ENCODE measurements at places on chromosomes 12 and 14.

GRCh38 chr12:76337583-76337982 lies 10.6 kb downstream of the BBS10 start:
- no peak for DNase-seq

- no peak for DNase-seq
These were observed 585 bp upstream of the TEAD4 start for GRCh38 chr12:2958432-2959191.

GRCh38 chr14:55583942-55584468 lies 4.0 kb downstream of the KTN1 start:
- no peak for DNase-seq

- DNase-seq: no peak
These were observed 3.2 kb upstream of the KRT7 start for GRCh38 chr12:52229836-52230343.

GRCh38 chr14:89138846-89139245 lies 278.2 kb downstream of the FOXN3 start:
- no peak for DNase-seq

DNA sequence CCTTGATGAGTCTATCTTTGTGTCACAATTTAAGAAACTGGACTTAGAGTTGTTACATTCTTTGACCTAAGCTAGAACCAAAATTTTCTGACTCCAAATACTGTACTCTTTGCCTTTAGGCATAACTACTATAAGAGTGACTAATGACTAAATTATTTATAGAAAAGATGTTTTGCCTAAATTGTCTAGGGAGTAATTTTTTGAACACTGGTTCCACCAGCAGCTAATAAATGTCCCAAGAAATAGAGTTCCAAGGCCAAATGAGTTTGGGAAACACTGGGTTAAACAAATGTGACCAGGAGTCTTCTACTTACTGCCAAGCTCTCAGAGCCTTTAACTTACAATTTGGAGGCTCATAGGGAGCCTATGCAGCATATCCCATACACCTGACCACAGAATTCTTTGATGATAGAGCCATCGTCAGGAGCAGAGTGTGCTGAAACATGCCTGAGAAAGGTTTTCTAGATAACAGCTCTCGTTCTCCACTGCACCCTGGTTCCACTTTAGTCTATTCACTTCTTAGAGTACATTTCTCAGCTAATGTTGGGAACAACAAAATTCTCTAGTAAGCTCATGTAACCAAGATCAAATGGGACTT lies 215.9 kb upstream of the HMGA2 start:
- no peak for DNase-seq

DNA sequence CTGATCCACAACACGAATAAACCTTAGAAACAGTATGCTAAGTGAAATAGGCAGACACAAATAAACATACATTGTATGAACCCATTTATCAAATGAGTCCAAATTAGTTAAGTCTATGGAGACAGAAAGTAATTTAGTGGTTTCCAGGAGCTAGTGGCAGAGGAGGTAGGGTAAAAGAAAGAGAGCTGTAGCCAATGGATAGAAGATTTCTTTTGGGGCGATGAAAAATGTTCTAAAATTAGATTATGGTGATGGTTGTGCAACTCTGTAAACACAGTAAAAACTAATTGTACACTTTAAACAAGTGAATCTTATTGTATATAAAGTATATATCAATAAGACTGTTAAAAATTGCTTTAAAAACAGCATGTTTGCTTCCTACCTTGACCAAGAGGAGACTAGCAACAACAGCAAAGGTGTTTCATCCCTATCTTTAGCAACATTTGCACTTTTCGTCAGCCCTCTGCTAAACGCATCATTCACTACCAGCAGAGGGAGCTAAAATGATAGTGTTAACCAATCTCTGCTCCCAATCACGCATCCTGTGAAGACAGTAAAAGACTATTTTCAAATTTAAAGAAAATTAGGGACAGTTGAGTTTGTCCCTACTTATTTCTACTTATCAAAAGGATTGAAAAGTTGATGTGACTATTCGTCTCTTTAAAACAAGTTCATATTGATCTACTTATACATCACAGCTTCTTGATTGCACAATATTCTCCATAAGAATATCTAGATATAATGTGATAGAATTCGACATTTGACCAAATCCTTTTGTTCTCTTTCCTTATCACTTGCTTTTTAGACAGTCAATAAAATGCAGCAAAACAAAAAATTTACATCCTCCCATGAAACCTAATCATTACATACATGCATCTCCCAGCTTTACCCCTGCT lies 24.0 kb upstream of the LGR5 start:
- no peak for DNase-seq

- no peak for DNase-seq
These were observed 2.5 kb downstream of the HVCN1 start for GRCh38 chr12:110686294-110686903.

DNA sequence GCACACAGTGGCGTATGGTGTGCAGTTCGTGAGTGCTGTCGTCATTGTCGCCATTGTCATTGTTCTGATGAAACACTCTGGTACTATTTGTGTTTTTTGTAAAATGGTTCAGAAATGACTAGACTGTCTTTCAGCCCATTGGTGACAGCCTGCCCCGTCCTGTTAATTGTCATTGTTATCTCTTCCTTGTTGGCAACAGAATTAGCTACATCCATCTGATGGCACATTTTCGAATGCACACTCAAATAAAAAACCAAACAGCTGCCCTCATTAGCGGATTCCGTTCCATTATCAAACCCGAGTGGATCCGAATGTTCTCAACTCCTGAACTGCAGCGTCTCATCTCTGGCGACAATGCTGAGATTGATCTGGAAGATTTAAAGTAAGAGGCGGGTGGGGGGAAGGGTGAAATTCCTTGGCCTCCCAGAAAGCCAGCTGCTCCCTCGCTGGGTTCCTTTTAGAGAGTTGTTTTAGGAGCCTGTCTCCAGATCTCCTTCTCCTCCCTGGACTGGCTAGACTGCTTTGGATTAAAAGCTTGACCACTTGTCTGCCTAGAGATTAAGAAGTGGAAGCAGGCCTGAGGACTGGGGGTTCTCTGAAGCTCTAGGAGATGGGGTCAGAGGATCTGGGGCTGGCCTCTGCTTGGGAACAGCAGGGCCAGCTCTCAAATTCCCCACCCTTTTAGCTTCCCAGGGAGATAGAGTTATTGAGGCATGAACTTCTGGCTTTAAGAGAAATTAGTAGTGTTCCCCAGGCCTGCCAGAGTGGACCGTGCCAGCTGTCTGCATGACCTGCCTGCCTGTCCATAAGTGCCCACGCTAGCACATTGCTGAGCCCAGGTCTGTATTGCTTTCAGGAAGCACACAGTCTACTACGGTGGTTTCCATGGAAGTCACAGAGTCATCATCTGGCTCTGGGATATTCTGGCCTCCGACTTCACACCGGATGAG lies 43.3 kb downstream of the MMAB start:
- DNase-seq: no peak

DNA sequence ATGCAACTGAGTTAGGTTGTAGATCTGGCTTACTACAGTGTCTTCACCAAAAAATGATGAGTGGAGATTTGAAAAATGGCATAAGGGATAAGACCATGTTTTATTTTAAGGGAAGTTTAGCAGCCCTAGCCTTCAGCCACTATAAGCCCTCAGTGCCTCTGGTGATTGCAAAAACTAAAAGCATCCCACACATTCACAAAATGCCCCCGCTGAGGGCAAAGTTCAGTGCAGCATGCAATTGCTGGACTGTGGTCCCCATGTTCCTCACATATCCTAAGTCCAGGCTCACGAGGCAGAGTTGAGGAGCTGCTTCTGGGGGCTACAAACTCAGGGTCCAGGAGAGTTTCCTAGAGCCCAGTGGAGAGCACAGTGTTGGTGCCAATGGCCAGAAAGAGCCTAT lies 29.6 kb upstream of the NCOR2 start:
- DNase-seq: no peak

GRCh38 chr14:98138666-98139065 lies 1133.3 kb downstream of the BCL11B start:
- DNase-seq: peak; percentile 67

- no peak for DNase-seq
These were observed 117.3 kb downstream of the BTG1 start for GRCh38 chr12:92028441-92028709.

- DNase-seq: no peak
These were observed 122.1 kb downstream of the TTLL5 start for GRCh38 chr14:75783184-75783583.

DNA sequence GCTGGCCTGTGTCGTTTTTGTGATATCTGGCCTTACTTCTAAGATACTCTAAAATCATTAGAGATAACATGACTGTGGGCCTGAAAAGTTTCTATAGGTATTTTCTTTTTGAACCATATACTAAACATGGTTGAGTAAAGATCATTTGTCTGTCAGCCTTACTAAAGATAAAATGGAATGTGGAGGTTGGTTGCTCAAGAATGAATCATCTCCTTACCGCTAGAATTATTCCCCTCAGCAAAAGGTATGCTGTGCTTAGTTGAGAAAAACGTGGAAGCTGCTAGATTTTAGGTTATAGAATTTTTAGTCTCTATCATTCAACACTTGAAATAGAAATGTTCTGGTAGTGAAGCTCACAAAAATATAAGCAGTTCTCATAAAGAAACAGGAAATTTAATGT lies 407.3 kb downstream of the AEBP2 start:
- DNase-seq: no peak

DNA sequence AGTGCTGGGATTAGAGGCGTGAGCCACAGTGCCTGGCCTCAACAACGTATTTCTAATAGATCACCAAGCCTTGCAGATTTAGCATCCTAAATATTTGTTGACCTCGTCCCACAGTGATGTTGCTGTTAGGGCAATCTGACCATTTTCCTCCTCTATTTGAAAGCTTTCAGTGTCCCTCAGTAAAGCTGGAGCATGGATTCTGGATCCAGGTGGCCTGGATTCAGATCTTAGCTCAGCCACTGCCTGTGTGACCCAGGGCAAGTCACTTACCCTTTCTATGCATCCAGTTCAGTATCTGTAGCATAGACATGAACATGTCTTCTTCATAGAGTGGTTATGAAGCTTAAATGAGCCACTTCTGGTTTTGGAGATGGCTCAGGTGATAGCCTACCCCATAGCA lies 3.9 kb upstream of the HSP90AA1 start:
- no peak for DNase-seq

GRCh38 chr12:119389687-119390086 lies 55.2 kb downstream of the CCDC60 start:
- no peak for DNase-seq

DNA sequence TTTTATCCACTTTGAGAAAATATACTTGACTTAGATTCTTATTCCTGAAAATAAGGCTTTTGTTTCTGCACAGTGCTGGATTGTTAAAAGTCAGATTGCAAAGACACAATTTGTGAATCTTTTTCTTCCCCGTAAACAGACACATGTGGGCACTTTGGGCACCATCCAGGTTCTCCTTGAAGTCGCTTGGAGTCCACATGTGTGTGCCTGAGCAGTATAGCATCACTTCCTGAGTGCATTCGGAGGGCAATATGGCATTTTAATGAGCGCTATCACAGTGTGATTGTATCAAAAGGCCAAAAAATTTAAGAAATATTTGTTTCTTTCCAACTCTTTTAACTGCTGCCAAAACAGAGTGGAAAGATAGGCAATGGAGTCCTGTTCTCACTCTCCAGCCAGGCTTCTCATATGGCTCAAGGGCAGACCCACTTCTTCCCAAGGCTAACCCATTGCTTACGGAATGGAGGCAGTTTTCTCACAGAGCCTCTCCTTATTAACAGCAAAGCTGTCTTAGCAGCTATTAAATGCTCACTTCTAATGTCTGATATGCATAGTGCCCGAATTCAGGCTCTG lies 397.1 kb downstream of the EGLN3 start:
- no peak for DNase-seq

DNA sequence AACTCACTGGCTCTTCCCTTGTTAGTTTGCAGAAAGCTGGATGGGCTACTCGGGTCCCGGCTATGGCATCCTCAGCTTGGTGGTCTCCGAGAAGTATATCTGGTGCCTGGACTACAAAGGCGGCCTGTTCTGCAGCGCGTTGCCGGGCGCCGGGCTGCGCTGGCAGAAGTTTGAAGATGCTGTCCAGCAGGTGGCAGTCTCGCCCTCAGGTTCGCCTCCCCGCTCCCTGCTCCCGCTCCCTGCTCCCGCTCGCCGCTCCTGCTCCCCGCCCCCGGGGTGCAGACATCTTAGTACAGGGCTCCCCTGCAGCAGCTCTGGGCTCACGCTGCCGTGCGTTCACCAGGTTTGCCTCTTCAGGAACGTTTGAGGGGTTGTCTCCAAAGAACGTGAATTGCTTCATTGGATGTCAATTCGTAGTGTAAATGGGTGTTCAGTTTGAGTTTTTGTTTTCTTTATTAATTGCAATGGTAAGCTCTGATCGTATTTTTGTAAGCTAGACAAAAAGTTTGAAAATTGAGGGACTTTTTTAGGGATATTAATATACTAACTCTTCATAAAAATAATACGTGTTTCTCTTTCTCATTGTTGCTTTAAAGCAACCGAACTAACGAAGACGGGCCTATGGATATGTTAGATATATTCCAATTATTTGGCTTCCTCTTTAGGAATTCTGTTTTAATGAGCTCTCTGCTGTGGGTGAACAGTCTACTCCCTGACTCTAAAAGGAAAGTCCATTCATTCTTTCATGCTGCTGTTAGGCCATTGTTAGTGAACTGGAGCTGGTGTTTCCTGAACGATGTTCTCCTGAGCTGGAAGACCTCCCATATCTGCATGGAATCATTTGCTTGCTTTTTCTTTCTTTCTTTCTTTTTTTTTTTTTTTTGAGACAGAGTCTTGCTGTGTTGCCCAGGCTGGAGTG lies 71.3 kb downstream of the ANKRD9 start:
- DNase-seq: peak; percentile 66

GRCh38 chr12:64655141-64655540 lies 44.8 kb downstream of the RASSF3 start:
- no peak for DNase-seq

DNA sequence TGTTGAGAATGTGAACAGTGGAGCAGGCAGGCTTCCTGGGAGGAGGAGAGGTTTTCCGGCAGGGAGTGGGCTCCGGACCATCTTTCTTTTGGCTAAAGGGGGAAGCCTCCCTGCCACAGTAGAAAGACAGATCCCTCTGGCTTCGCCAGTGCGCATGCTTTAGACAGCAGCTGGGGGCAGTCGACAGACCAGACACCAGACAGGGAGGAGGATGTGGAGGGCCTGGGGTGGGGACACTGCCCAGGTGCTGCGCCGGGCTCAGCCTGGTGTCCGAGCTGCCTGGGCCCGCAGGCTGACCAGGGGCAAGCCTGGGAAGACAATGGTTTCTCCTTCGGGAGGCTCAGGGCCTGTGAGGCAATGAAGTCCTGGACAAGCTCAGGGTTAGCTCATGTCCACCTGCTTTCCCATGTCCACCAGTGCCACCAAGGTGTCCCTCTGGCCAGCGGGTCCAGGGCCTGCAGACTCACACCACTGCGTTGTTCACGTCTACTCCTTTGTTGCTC lies 67.3 kb downstream of the PRIMA1 start:
- no peak for DNase-seq

GRCh38 chr12:85356596-85357385 lies 76.8 kb downstream of the ALX1 start:
- DNase-seq: no peak

- DNase-seq: no peak
These were observed 41.7 kb upstream of the MYRFL start for GRCh38 chr12:69783365-69783764.

GRCh38 chr12:121189131-121189530 lies 20.8 kb upstream of the P2RX4 start:
- DNase-seq: no peak

- DNase-seq: no peak
These were observed 198.5 kb downstream of the SLC25A21 start for GRCh38 chr14:36973806-36974442.
